ENCODE measurements at places on chromosomes 1 and 21.

DNA sequence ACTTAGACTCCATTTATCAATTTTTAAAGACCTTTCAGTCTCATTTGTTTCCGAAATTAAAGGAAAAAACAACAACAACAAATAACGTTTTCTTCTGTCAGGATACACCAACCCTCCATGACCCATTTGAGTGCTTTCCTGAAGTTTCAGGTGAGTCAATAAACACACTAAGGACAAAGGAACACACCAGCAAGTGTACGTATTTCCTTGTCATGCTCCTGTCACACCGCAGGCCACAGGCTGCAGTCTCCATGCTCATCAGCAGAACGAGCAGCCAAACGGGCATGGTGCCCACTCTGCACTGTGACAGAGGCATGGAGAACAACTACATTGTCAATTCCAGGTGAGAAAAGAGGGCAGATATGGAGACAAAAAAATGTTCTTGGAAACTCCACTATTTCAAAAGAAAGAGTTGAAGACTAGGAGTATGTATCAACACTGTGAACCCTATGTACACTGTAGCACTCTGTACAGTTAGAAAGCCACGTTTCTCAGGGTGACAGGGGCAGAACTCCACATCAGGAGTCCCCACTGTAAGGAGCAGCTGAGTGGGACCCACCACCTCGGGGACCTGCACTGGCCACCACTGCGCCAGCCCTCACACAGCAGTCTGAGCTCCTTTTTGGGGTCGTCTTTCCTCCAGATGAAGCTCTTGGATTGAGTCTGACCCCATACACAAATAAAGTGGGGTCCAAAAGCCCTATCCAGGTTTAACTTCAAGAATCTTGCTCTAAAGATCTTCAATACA, 2.6 kb downstream of the PTTG1IP start:
- DNase-seq: no peak

GRCh38 chr1:114369930-114370329, 141.1 kb downstream of the TRIM33 start:
- DNase-seq: no peak

DNA sequence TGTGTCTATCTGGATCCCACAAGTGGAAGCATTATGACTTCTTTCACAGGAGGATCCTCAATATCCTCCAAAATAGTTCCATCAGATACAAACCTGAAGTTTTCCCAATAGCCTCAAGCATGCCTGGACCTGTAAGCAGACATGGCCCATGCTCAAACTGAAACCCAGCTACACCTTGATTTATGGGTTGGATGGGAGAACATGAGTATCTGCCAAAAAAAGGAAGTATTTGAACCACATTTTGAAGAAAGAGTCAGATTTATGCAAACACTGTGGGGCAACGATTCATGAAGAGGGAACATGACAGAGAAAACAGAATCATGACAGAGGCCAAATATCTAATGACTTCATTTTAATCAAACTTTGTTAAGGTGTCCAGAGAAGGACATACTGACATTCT, 351.0 kb upstream of the NFIA start:
- no peak for DNase-seq

DNA sequence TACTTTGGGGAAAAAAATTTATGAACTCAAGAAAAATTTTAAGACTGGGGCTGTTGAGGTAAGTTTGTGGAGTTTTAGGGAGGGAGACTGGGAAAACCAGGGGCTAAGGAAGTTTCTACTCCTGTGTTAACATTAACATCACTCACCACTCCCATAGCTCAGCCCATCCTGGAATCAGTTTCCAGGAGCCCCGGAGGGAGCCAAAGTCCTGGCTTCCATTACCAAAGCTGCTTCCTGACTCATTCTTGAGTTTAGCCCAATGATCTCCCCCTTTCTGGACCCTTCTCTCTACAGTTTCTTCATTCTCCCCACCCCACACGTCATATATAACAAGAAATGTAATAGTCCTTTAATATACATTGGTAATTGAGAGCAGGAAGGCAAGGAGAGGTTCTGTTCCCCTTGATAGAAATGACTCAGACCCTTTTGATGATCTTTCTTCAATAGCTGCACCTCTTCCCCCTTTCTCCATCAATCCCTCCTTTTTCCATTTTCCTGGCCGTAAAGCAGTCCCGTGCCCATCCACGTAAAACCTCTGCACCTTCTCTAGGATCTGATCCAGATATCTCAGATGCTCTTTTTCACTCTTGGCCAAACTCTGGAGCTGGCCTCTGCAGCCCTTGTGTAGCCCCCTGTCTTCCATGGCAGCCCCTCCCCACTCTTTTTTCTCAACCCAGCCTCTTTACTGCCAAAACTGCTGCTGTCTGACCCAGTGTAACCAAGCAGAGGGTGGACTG, 4.6 kb upstream of the PIAS3 start:
- no peak for DNase-seq

- no peak for DNase-seq
These were observed 2084.5 kb downstream of the MRPL39 start for GRCh38 chr21:23522751-23523150.
